ENCODE measurements at places on chromosomes 13 and 19.

DNA sequence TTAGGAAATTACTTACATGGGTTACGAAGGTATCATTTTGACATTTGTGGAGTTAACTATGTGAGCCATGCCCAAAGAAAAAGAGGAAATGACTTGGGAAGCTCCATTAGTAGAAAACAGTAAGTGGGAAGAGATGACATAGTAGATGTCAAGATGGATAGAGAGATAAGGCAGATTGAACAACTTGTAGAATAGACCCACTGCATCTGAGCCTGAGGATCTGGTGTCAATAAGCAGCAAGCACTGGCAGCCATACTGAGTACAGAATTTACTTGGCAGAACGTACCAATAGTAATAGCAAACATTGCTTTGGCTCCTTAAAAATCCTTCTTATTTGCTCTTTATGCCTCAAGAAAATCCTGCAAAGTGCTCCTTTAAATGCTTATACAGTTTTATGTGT lies 203.8 kb downstream of the GPC6 start:
- DNase-seq, result no peak

DNA sequence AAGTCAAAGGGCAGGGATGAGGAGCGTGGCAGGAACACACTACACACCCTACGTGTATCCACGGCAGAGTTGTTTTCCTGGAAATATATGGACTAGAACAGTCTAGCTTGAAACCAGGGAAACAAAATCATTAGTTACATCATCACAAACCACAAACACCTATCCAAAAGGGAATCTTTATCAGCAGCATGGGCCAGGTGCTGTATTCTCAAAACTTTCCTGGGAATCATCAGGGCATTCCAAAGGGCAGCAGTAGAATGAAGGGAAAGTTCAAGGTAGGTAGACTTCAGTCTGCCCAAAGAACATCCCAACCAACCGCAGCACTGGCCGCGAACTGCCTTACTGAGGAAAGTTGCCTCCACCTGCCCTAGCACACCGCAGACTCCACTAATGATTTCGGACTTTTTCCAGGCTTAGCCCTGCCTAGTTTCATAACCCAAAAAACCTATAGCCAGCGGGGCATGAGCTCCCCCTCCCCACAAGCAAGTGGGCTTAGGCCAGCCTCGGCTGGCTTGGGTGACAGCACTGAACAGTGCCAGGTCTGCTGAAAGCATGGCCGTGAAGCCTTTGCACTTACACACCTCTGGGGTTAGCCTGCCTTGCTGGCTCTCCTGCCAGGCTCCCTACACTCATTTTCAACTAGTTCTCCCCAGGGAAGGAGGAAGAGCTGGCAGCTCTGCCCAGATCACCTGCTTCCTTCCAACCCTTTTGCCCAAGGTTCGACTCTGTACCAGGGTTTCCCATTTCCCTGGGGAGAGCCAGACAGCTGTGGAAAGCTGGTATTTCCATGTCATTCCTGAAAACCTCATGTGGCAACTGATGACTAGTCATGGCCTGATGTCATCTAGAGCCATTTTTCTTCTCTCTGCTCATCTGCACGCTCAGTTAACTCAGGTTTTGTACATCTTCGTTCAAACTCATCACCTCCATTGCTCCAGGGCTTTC lies 77.3 kb upstream of the UBAC2 start:
- no peak for DNase-seq

DNA sequence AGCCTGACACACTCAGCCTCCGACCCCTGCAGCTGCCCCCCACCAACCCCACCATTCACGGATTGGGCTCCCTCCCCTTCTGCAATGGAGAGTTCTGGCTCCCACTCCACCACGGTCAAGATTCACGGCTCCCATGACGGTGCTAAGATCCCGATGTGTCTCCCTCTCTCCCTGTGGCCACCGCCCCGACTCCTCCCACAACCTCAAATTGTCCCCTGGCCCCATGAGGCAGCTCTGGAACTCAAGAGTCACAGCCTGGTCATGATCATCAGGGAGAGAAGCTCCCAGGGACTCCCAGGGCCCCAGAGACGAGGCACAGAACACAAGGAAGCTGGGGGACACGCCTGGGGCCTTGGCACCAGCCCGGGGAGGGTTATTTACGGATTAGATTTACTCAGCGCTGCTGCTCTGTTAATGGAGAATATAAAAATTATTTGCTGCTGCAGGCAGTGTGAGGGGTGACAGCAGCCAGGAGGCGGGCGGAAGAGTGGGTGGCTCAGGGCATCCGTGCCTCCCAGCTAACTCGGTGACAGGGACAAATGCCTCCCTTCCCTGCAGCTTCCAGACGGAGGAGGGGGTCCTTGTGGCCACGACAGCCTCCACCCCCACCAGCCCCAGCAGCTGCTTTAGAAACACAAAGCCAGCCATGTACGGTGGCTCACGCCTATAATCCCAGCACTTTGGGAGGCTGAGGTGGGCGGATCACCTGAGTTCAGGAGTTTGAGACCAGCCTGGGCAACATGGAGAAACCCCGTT lies 184.2 kb downstream of the PTPRS start:
- no peak for DNase-seq

DNA sequence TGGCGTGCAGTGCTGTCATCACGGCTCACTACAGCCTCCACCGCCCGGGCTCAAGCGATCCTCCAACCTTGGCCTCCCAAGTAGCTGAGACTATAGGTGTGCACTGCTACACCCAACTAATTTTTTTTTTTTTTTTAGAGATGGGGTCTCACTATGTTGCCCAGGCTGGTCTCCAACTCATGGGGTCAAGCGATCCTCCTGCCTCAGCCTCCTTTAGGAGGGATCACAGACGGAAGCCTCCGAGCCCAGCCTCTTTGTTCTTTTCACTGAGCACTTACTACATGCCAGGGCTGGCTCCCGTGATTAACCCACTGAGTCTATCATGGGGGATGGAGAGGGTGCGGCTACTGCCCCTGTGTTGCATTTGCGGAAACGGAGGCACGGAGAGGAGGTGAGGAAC lies 12.9 kb upstream of the CACTIN start:
- no peak for DNase-seq

DNA sequence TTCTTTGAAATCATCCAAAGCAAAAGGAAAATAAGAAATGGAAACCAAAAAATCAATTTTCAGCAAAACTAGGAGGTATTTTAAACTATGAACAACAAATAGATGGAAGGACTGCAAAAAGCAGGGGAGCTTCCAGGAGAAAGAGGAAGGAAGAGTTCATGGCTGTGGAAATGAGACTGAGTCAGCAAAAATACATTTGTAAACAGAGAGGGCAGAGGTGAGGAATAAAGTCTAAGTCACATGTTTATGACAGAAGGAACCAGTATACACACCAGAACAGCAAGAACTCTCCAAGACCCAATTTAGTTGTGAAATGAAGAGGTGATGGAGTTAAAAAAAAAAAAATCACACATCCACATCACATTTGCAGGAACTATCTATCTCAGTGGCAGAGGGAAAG lies 69.6 kb downstream of the RNASEH2B start:
- no peak for DNase-seq

GRCh38 chr13:89150362-89150761 lies 1479.2 kb downstream of the SLITRK5 start:
- no peak for DNase-seq

DNA sequence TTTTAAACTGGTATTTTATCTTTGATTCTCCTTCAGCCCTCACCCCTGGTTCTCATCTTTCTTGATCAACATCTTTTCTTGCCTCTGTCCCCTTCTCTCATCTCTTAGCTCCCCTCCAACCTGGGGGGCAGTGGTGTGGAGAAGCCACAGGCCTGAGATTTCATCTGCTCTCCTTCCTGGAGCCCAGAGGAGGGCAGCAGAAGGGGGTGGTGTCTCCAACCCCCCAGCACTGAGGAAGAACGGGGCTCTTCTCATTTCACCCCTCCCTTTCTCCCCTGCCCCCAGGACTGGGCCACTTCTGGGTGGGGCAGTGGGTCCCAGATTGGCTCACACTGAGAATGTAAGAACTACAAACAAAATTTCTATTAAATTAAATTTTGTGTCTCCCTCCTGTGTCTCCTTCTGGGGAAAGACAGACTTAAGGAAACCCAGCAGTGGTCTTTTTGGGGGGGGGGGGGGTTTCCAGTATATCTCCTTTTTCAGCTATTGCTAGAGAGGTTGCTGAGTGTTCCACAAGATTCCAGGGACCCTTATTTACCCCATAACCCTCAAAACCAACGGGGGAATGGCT lies 1.5 kb upstream of the RAD23A start:
- no peak for DNase-seq

GRCh38 chr19:19192910-19193423 lies 909 bp downstream of the RFXANK start:
- no peak for DNase-seq

DNA sequence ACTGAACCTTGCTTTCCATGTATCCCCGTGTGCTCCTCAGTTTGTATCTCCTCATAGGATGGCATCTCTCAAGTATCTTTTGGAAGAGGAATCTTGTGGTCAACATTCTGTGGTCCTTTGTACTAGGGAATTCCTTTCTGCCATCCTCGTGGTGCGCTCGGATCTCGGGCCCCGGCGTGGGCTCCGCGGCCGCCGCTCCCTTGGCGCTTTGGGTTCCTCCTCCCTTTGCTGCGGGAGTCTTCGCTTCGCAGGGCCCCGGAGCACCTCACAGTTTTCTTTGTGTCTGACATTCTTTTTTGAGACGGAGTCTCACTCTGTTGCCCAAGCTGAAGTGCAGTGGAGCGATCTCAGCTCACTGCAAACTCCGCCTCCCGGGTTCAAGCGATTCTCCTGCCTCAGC lies 264.7 kb downstream of the IRS2 start:
- DNase-seq, result no peak

DNA sequence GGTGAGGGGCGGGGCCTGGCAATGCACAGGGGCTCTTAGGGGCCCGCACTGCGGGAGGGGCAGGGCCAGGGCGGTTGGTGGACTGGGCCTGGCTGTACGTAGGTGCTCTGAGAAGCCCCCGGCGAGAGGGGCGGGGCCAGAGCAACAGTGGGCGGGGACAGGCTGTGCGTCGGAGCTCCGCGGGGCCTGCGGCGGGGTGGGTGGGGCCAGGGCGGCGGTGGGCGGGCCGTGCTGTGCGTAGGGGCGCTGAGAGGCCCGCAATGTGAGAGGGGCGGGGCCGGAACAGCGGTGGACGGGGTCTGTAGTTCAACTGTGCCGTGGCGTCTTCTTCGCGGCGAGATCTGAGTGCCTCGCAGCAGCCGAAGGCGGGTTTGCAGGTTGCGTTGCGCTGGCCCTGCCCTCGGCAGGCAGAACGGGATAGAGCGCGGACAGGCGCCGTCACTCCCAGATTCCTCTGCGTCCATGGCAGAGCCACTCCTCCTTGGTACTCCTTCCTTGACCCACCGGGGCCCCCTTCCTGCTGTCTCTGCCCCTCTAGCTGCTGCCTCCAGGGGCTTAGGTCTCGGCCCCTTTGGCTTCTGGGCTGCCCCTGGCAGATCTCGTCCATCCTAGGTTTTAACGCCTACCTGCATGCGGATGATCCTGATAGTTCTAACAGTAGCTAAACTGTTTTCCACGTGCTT lies 33.2 kb downstream of the CCNE1 start:
- DNase-seq, result peak; percentile 95

DNA sequence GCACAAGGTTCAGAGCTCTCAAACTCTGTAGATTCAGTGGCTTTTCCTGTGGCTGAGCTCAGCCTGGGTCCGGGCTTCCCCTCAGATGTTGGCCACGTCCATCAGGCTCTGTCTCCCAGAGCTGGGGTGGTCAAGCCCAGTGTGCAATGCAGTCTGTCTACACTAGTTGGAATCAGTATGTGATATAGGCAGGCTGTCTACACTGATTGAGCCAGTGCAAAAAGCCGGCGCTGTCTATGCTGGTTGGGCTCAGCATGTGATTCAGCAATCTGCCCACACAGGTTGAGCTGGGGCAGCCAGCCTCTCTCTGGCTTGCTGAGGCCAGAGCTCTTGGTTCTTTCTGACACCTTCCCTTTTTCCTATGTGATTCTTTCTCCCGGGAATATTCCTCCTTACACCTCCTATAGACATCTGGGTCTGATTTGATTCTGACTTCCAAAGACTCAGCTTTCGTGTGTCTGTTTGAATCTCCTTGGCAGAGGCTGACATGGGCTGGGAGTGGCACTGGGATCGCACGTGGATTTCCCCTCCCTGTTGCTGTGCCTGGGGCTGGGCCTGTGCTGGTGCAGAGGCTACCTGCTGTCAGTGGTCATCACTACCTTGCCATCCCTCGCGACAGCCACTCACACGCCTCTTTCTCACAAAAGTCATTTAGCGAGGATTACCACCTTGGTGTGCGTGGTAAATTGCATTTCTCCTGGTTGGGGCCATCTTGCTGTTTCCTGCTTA lies 9.3 kb downstream of the CHST8 start:
- DNase-seq, result no peak

- no peak for DNase-seq
Measured at GRCh38 chr13:51113969-51114368, 2.9 kb upstream of the C13orf42 start.

DNA sequence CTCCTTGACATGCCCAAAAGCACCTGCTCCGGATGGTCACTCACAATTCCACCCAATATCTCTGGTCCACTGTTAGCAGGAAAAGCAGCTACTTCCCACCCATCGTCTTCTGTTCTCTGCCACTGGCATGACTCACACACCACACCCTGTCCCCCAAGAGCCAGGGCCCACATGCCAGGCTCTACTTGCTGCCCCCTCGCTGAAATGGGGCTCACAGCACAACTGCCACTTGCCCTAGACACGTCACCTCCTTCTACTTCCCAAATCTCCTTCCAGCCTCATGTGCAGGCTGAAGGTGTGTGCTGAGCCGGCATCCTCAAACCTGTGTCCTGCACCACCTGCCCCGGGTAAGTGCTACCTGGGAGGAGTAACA lies 65.0 kb downstream of the TBC1D4 start:
- no peak for DNase-seq

GRCh38 chr13:38582133-38582532 lies 104.7 kb upstream of the FREM2 start:
- DNase-seq, result no peak

GRCh38 chr19:1657746-1658145 lies 5.3 kb upstream of the TCF3 start:
- DNase-seq, result no peak
